ENCODE measurements at places on chromosomes 2 and 18.
A peak's percentile ranks its signal among the peaks of the same experiment; 100 is the strongest.

DNA sequence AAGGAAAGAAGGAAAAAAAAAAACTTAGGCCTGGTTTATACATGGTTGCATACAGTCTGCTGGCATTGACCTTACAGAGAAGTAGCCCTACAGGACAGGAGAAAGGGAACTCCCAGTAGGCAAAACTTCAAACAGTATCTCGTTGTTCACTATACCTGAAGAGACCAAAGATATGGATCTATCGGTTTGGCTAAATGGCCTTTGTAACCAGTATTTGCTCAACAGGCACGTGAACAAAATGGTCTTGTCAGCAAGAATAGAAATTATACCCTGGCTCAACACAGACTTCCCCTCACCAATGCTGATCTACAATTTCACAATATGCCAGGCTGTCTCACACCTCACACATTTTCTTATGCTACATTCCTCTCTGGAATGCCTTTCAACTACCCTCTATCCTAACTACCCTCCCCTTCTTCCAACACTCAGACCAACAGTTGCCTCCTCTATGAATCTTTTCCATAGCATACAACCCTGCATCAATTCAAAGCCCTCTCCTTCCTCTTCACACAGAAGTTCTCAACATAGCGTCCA, 13.7 kb downstream of the HYCC2 start:
- no peak for DNase-seq

DNA sequence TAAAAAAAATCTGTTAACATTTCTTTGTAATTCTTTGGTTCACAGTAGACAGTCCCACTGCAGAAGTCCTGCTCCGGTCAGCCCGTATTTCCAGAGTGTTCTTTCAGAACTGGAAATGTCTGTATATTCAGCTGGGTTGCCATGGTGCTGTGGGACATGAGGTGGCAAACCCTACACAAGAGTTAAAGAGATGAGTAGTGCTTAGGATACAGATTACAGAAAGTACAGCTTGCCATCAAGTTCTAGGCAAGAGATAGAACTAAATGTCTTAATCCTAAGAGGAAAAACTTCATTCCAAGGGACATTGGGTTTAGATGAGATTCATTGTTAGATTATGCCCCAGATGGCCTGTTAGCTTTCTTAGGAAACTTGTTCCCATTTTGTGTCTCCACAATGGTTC, 60.1 kb downstream of the FMNL2 start:
- DNase-seq = no peak

DNA sequence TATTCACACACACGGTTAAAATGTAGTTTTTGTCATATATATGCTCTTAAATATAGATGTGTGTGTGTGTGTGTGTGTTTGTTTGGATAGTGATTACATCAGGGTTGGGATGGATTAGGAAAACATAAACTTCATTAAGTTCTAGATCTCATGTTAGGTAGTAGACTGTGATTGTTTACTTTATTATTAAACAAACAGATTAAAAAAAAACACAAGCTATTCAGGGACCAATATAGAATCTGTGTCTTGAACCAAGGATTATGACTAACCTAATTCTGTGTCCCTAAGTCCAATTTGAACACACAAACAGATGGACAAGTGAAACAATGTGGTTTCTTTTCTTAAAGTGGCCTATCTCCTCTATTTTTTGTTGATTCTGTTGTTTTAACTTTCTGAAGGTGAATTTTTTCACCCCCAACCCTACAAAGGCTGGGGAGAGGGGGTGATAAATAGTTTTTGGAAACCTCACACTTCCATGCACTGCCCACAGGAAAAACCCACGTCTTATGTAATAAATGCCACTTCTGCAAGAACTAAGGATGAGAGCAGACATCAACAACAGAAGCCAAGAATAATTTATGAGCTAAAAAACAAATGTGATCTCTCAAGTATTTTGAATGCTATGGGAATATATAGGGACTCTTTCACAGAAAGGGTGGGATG, 40.7 kb downstream of the IL1R2 start:
- no peak for DNase-seq

DNA sequence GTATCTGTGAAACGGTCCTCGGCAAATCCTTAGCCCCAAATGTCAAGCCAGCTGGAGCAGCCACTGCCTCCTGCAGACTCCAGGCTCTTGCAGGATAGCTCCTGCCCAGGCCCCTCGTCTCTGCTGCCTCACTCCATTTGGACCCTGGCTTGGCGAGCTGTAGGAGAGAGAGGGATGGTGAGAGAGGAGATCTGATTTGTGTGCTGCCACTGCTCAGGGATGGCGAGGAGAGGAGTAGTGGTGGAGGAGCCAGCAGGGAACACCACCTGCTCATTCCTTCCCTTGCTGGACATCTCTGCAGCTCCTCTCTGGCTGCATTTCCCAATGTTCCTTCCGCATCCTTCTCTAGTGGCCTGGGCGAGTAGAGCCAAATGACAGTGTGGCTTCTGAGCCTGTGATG, 109.1 kb upstream of the NCK2 start:
- no peak for DNase-seq

GRCh38 chr18:79374408-79375171, 21.1 kb upstream of the NFATC1 start:
- DNase-seq = no peak

- DNase-seq = no peak
Measured at GRCh38 chr18:44789710-44790109, 109.0 kb downstream of the SETBP1 start.

DNA sequence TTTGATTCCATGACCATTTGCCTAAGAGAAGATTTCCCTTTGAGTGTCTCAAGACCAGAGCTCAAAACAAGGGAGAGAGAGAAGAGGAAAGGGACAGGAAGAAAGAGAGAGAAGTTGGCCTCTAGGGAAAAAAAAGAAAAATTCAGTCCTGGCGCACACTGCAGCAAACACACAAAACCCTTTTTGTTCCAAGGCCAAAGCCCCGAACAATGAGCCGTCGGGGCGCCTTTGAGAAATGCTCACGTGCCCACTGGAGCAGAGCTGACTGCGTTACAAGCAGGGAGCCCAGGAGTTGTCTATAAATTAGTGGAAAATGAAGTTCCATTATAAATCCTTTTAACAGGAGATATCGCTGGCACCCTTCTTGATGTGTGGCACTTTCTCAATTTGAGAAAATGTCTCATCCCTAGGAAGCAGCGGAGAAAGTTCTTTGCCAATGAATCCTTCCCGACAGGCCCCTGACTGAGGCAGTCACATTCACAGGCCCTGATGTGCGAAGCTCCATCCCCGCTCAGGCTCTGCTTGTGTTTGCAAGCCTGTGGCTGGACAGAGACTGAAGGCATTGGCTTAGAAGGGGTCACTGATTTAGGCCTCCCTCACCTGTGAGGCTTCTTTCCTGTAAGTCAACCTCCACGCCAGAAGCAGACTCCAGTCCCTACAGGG, 32.1 kb upstream of the NCKAP5 start:
- DNase-seq = no peak

DNA sequence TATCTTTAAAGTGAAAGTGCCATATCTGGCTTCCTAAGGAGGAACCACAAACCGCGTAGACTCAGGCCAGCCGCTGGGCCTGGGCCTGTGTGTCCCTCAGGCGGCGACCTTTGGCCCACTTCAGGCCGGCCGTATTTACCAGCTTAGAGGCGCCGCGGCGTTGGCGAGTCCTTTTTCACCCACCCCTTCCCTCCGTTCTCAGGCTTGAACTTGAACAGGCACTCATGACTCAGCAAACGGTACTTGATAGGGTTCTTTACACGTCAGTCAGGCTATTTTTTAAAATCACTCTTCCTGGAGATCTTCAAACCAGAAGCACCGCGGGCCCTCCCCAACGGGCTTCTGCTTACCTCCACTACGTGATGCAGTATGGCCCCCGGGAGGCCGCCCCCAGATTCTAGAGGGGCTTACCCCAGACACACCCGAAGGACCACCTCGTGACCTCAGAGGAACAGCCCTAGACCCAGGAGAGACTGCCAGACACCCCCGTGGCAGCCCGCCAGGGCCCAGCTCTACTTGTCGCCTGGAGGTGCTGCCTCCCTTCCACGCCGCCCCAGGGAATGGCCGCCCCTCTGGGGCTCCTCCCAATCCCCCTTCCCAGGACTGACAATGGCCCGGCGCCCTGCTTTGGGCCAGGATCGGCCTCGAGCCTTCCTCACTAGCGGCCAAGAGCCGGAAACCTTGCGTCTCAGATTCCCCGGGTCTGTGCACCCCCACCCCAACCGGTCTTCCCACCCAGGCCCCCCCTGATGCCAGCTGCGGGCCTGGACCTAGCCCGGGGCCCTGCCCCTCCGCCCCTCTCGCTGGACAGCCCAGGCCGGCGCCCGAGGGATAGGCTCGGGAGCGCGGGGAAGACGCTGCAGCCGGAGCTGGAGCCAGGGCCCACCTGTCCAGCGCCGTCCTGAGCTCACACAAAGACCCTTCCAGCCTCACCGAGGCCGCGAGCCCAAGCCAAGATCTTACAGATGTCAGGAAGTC, 33.8 kb upstream of the IMPA2 start:
- peak; percentile 43 for DNase-seq

- DNase-seq = no peak
Measured at GRCh38 chr2:37378411-37378810, 34.0 kb downstream of the QPCT start.

DNA sequence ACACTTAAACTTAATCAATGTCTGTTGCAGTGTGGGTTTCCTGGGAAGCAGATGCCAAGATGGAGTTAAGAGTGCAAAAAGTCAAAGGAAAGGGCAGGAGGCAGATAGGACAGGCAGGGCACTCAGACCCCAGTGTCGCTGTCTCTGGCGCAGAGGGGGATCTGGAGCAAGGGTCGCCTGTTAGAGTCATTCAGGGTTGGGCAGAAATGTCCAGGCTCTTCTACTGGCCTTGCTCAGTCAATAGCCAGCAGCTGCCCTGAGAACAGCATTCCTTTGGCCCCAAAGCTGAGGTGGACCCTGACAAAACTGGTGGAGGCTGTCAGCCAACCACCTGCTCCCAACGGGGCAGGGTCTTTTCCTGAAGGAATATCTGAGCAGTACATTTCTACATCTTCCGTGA, 97.1 kb upstream of the SLC66A3 start:
- DNase-seq = no peak

- no peak for DNase-seq
Measured at GRCh38 chr2:191869178-191869577, 22.3 kb upstream of the CAVIN2 start.

DNA sequence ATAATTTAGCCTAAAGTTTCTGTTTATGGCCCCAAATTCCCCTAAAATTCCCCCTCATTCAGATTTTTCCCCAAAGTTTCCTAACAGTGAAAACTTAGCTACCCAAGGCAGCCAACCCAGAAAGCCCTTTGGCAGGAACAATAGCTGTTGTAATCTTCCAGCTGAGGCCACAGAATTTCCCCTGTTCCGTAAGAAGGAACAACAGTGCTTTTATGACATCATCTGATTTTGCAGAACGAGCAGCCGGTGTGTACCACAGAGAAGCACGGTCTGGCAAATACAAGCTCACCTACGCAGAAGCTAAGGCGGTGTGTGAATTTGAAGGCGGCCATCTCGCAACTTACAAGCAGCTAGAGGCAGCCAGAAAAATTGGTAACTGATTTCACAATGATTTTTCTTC, 6.3 kb downstream of the TNFAIP6 start:
- DNase-seq = no peak

DNA sequence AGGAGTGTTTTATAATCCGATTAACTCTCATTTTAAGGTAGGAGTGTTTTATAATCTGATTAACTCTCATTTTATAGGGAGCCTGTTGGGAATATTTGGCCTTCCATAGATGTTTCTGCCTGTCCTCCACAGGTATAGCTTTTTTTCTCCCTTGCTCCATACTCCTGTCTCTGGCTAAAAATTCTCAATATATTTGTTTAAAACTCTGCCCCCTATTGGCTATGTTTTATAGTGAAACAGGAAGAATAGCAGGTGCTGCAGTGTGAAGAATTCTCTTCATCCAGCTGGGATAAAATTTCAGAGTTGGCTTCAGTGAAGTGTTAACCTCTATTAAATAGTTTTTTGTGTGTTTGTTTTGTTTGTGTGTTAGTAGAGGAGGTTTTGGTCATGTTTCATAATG, 1046.0 kb upstream of the TMEFF2 start:
- no peak for DNase-seq

- no peak for DNase-seq
Measured at GRCh38 chr18:80246445-80247392, 595 bp downstream of the PARD6G start.

DNA sequence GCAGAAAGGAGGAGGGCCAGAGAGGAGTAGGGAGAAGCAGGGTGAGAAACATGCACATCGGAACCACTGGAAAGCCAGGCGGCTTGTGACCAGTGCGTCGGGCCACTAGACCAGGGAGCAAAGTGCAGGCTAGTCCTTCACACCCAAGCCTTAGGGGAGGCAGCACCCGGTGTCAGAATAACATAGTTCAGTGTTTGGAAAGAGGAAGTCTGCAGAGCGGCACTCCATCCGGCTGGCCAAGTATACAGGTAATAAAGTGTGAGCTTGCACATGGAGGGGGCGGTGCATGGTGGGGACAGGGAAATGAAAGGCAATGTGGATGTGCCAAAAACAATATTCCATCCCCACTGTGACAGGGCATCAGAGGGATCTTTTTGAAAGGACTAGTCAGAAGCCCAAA, 69.7 kb downstream of the ZNF521 start:
- DNase-seq = no peak

GRCh38 chr2:24521975-24522639, 31.1 kb downstream of the NCOA1 start:
- DNase-seq = no peak

DNA sequence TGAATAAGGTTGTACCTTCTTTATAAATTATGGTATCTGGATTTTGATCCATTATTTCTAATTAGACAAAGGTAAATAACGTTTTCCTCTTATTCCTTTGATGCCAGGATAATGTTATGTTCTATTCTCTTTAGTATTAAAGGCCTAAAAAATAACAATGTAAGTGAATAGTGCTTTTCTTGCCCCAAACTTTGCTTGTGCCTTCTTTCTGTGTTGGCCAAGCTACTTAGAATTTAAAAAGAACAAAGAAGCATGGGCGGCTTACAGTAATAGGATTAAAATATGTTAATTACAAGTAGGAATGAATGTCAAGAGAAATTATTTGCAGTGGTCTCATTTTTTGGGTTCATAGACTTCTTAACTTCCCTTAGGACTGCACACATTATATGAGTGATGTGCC, 105.0 kb upstream of the FSIP2 start:
- no peak for DNase-seq

GRCh38 chr2:144702051-144702450, 182.1 kb upstream of the ZEB2 start:
- DNase-seq = no peak

DNA sequence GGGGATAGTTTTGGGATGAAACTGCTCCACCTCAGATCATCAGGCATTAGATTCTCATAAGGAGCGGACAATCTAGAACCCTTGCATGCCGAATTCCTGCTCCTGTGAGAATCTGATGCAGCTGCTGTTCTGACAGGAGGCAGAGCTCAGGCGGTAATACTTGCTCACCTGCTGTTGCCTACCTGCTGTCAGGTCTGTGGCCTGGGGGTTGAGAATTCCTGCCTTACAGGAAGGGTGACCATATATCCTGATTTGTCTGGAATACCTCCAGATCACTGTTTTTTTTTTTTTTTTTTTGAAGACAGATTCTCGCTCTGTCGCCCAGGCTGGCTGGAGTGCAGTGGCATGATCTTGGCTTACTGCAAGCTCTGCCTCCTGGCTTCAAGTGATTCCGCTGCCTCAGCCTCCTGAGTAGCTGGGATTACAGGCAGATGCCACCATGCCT, 21.7 kb downstream of the ACSL3 start:
- DNase-seq = no peak

GRCh38 chr18:69495338-69495737, 94.7 kb downstream of the DOK6 start:
- DNase-seq = no peak

- peak; percentile 11 for DNase-seq
Measured at GRCh38 chr2:237122214-237122666, 36.6 kb downstream of the COPS8 start.

All from activated T-helper 1 cell treated with anti-CD3 and anti-CD28 coated beads, Interleukin-12 subunit alpha, Interleukin-12 subunit beta, Interleukin-2, Interleukin-4 antibody, amounts not matched to agents 30 ng/mL and 10 ng/mL and 1 ng/mL, durations not matched to agents 14 hours and 24 hours and 36 hours (primary cell).